ENCODE measurements at places on chromosomes 2 and 18.
A peak's percentile ranks its signal among the peaks of the same experiment; 100 is the strongest.

- no peak for DNase-seq
These were observed 11.3 kb downstream of the CNNM4 start for GRCh38 chr2:96771796-96772618.

- no peak for DNase-seq
These were observed 166.8 kb downstream of the DYSF start for GRCh38 chr2:71620116-71620515.

DNA sequence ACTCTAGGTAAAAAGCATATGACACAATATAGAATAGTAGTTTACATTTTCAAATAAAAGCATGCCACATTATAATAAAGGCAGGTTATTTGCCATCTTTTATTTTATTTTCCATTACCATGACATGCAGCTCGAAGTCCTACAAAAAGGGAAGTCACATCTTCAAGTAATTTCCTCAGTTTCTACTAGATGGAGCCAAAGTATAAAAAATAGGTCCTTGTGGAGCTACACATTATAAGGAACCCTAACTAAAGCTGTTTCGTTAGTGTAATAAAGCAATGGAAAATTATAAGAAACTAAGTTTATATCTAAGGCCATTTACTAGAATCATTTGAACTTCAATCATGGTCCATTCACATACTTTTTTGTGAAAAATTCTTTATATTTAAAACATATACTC lies 674.5 kb downstream of the KCNJ3 start:
- DNase-seq: no peak

DNA sequence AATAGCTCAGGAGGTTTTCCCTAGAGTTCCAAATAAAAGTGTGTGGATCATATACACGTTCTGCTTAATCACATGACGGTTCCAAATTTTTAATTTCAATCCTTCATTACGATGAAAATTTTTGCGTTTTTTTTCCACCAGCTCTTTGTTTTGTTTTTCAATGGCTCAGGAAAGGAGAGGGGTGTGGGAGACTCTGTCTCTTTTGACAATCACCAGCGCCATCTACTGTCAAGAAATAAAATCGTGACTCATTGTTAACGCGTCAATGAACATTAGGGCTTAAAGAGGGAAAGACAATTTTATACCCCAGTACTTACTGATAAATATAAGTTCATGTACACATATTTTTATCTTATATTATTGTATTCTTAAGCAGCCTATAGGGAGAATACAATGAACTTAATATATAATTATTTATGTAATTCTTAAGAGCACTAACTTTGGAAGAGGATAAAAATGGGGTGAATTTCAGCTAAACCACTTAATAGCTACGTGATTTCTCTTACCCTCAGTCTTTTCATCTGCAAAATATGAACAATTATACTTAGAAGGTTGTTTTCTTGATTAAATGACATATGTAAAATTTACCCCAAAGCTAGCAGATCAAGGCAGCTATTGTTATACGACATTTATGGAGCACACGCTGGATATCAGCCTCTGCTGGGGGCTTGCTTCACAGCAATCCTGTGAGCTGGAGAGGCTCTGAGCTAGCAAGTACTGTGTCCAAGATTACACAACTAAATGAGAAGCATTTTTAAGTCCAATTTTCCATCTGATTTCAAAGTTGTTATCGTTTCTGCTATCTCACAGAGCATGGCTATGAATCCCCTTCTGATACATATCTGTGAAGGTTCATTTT lies 47.4 kb upstream of the RMDN2 start:
- DNase-seq: no peak

- DNase-seq: no peak
These were observed 142.3 kb upstream of the CDH7 start for GRCh38 chr18:65608471-65608870.

GRCh38 chr2:129895526-129896082 lies 83.9 kb upstream of the RAB6C start:
- no peak for DNase-seq

DNA sequence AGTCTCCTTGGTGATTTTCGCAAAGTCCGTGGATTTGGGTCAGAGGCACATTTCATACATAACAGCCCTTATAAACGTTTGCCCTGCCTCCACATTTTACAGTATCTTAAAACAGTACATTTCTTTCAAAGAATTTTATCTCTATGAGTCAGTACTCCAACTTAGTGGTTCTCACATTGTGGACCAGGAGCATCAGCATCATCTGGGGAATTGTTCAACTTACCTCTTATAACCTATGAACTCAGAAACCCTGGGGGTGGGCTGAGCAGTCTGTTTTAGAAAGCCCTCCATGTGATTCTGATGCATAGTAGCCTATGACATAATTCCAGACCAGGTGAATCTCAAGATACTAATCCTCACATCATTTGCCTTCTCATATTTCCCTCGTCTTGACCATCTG lies 12.4 kb downstream of the SUPT7L start:
- no peak for DNase-seq

DNA sequence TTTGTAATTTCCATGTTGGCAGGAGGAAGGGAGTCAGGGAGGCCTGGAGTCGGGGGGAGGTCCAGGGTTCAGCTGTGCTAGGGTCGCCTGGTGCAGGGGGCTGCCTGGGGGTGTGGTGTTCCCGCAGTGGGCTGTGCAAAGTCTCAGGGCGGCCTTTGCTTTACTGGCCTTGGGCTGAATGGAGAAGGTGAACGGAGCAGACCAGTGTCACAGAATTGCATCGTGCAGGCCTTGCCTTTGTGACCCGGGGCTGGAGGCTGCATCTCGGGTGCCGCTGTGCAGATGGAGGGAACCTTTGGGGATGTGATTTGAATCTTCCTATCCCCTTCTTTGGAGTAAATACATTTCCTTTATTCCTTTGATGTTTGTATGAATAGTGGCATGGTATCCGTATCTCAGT lies 8.8 kb downstream of the SNTG2 start:
- DNase-seq: no peak

DNA sequence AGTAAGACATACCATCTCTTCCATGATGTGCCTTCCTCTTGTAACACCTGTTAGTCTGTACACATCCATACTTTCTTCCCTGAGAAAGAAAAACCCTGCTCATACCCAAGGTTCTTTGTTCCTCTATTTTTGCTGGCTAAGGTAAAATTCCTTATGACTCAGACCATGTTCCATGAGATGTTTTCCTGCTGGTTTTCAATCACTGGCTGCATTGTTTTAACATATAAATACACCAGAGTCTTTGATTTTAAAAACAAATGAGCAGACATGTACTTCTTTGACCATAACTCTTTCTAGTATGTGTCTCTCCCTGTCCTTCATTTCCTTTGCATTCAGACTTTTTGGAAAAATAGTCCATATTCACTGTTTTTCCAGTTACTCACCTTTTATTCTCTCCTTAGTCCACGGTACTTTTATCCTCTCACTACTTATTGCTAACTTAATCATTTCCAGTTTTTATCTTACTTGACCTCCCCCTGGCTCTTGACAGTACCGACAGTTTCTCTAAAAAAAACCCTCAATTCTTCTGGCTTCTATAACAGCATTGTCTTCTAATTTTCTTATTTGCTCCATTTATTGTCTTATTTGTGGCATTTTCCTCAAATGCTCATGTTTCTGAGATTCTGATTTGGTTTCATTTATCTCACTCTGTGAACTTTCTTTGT lies 4.3 kb downstream of the VAPA start:
- DNase-seq: no peak

GRCh38 chr2:73984203-73984921 lies at the start of gene TET3:
TSS of gene TET3 (plus strand) at chr2:73984910. CDS start at chr2:73986404, 1,494 bp downstream.
- peak; percentile 74 for DNase-seq

DNA sequence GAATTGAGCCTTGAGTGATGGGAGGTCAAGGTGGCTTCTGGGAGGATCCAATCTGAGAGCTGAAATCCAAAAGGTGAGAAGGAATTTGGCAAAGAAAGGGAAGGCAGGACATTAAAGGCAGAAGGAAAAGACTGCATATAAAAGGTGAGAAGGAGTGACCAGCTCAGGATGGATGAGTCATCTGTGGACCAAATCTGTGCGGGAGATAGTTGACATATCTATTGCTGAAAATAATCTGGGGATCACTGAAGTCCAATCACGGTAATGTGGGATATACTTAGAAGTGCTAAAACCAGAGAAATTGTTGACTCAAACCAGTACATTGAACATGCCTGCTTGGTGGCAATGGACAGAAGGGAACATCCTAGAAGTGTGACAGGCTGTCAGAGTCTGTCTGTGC lies 8.0 kb upstream of the PTPN4 start:
- no peak for DNase-seq

- DNase-seq: no peak
These were observed 251.5 kb upstream of the MGAT5 start for GRCh38 chr2:134002391-134002790.

DNA sequence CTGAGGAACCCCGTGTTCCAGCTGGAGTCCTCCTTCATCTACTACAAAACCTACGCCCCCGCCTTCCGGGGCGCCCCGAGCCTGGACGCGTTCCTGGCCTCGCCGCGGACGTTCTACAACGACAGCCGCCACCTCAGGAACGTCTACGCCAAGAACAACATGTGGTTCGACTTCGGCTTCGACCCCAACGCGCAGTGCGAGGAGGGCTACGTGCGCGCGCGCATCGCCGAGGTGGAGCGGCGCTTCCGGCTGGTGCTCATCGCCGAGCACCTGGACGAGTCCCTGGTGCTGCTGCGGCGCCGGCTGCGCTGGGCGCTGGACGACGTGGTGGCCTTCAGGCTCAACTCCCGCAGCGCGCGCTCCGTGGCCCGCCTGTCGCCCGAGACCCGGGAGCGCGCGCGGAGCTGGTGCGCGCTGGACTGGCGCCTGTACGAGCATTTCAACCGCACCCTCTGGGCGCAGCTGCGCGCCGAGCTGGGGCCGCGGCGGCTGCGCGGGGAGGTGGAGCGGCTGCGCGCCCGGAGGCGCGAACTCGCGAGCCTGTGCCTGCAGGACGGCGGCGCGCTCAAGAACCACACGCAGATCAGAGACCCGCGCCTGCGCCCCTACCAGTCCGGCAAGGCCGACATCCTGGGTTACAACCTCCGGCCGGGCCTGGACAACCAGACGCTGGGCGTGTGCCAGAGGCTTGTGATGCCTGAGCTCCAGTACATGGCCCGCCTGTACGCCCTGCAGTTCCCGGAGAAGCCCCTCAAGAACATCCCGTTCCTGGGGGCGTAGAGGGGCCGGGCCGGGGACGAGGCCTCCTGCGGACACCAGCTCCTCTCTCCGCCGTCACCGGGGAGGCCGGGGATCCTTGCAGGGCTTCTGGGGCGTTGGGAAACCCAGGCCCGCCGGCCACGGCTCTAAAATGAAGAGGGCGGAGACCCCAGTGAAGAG lies 5.3 kb upstream of the NEU4 start:
- DNase-seq: no peak

DNA sequence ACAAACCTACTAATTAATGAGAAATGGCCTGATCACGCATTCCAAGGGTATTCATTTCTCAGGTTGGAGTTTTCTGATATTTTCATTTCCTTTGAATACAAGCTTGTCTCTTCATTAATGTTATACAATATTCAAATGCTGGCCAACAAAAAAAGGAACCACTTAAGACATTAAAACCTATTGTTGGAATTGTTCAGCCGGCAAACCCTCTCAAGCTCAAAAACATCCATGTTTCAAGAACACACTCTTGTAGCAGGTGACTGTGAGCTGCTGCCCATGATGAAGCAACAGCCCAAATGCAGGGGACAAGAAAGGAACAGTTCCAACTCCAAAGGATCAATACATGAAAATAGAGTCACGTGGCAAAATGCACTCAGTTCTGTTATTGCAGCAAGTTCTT lies 454.5 kb downstream of the BCL11A start:
- no peak for DNase-seq

- DNase-seq: no peak
These were observed 44.9 kb downstream of the COA5 start for GRCh38 chr2:98563394-98563793.

- no peak for DNase-seq
These were observed 310.5 kb downstream of the SATB2 start for GRCh38 chr2:199147216-199147615.

DNA sequence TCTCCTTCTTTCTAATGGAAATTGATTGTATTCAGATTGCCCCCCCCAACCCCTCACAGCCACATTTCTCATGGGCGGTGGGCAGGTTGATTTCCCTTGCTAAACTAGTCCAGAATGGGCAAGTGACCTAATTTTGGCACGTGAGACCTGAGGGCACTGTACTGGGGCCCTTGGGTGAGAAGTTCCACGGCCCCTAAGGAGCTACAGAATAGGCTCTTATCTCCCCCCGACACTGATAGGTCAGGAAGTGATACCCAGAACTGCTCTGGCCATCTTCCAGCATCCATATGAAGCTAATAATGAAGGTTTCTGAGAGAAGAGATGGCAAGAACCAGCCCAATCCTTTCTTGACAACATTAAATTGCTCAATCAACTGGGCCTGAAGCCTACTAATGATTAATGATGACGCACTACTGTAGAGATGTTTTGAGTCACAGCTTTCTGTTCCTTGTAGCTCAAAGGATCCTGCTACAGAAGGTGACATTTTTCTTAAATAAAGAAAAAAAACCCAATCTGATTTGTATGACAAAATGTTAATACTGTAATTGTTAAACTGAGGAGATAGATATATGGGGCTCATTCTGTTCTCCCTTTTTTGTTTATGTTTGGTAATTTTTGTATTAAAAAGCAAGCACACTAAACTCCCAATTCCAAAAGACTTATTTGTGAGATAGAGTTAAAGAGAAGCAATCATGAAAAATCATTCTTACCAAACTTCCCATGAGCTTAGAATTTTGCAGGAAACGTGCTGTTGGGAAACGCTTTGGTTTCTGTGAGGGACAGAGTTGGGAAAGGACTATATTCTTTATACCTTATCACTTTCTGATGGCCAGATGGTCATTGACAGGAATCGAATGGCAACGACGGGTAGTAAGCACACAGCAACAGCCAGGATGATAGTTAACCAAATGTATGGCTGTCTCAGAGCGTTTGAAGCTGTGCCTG lies 28.2 kb upstream of the NARS1 start:
- no peak for DNase-seq

DNA sequence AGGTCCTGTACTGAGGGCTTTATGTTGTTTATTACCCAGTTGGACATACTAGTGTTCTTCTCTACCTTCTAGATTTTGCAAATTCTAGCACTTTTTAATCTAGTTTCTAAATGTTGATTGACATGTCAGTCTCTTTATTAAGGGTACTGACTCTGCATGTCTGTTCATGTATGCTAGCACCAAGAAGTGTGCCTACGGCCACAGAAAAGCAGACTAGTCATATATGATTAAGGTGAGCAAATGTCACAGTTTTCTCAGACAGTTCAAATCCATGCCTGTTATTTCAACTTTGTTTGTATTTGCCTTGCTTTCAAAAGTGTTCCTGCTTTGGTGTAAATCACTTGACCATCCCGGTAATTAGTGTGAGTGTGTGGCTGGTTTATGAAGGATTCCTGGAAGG lies 145.0 kb upstream of the DSEL start:
- DNase-seq: no peak

GRCh38 chr2:39127973-39128372 lies 7.1 kb upstream of the SOS1 start:
- peak; percentile 16 for DNase-seq

- no peak for DNase-seq
These were observed 117.3 kb downstream of the THADA start for GRCh38 chr2:43478412-43479086.

DNA sequence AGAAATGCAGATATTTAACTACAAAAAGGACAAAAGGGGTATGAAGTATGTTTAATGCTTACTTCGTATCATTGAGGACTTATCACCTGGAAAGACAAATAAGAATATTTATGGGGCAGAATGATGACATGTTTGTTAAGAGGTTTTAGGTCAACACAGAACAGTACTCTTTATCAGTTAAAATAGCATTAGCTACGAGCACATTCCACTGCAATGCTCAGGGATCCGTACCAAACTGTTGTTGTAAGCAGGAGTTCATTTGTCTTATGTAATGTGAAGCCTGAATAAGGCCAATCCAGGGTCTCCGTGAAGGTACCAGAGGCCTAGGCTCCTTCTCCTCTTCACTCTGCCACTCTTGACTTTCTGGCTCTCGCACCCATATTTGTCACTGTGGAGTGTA lies 465.7 kb upstream of the NRP2 start:
- no peak for DNase-seq

All from stimulated activated CD8-positive, alpha-beta memory T cell treated with anti-CD3 and anti-CD28 coated beads, Interleukin-7, amount 100 ng/mL, for 4 hours (primary cell).